ENCODE measurements at places on chromosomes 3 and 15.

DNA sequence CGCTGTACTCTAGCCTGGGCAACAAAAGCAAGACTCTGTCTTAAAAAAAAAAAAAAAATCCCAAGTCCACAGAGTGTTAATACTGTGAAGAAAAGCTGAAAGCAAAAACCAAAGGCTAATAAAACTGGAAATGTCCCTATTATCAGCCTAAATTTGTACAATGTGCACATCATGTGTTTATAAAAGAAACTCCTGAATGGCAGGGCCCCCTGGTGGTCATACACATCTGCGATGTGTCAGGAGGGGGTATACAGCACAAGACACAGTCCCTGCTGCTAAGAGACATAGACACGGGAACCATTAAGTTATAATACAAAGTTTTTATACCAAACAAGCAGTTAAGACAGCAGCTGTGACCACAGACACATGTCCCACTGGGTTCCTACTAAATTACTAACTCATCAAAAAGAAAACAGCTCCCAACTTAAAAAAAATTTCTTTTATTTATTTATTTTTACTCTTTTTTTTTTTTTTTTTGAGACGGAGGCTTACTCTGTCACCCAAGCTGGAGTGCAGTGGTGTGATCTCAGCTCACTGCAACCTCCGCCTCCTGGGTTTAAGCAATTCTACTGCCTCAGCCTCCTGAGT, 31.0 kb downstream of the IDH2 start:
- DNase-seq = peak; percentile 58

DNA sequence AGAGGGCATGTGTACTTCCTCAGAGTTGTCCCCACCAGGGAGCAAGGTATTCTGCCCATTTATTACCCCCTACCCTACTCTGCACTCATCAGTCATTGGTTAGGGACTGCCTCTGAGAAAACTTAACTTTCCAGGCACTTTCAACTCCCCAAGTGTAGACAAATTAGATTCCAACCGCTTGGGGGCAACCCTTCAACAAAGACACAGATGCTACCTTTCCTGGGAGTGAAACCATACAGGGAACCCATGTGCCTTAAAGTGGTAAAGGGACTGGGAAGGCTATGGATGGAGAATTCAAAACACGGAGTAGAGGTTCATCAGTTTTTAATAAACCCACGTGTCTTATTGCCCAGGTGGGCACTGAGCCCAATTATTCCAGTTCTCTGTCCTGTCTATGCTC, 19.4 kb upstream of the UBE2E2 start:
- no peak for DNase-seq

DNA sequence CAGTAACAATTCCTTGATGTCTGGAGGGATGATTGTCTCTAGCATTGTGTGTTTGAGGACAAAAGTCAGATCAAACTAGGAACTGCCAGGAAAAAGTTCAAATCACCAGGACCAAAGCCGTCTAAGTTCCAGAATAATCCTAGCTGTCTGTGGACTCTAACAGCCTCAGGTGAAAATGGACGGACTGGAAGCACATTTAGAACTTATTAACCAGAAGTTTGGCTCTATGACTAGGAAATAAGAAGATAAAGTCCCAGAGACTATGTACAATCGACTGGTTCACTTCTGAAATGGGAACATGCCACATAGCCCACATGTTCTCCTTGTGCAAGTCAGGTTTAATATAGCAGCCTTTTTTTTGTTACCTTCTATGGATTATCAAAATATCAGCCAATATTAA, 50.6 kb upstream of the SGO1 start:
- DNase-seq = no peak

GRCh38 chr3:11465744-11466616, 177.7 kb downstream of the VGLL4 start:
- no peak for DNase-seq

- DNase-seq = no peak
Observed at GRCh38 chr3:104564045-104564643, 802.6 kb upstream of the ALCAM start.

GRCh38 chr15:32030795-32031194, 480 bp downstream of the CHRNA7 start:
- no peak for DNase-seq

GRCh38 chr15:41923401-41923997, 29.6 kb upstream of the SPTBN5 start:
- DNase-seq = no peak

DNA sequence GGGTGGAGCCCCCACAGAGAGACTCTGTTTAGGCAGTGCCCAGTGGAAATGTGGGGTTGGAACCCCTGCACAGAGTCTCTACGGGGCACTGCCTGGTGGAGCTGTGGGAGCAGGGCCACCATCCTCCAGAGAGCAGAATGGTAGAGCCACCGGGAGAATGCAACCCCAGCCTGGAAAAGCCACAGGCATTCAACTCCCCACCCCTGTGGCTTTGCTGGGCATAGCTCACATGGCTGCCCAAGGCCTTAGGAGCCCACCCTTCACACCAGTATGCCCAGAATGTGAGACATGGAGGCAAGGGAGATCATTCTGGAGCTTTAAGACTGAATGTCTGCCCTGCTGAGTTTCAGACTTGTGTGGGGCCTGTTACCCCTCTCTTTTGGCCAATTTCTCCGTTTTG, 19.0 kb upstream of the CHCHD6 start:
- no peak for DNase-seq

DNA sequence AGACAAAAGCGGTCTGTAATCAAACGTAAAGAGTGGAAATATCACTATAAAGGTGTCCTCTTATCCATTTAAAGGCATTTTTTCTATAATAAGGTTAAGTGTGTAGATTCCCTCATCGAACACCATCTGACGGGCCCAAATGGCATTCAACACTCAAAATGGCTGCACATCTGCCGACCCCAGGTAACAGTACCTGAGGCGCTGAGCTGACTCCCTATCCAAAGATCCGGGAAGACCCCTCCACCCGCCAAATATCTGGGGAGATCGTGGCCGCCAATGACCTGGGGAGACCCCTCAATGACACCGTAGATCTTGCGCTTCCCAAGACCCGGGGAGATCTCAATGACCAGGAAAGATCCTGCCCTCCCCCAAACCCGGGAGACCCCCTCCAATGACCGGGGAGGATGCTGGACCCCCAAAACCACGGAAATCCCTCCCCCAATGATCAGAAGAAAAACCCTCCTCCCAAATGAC, 476 bp downstream of the IP6K2 start:
- no peak for DNase-seq

DNA sequence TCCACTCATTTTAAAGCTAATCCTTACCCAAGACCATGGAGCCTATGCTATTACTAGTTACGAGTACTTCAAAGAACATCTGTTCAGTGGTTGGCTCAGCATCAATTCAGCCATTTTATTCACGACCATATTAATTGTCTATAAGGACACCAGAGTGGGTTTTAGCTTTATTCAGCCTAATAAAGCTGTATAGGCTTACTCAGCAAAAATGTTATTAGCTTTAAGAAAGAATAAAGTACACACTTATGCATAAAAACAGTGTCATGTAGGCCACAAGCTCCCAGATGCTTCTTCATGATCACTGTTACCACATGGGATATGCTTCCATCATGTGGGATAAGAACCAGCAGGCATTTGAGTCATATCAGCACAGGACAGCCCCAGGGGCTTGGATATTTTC, 87.4 kb upstream of the GPR149 start:
- DNase-seq = no peak

DNA sequence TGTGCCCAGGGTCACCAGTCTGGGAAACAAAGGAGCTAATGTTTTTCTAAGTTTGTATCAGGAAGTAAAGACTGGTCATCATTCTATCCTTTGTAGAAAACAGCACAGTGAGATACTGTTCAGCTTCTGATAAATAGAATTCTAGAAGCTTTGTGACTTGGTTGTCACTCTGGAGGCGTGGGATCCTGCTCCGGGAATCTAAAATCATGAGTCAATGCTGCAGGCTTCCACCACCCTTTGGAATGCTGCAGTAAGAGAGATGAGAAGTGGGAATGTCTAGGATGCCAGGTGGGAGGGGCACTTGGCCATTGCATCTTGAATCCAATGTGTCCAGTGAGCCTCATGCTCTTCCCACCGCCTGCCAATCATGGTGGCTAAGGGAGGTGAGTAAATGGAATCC, 40.9 kb downstream of the SAMMSON start:
- no peak for DNase-seq

DNA sequence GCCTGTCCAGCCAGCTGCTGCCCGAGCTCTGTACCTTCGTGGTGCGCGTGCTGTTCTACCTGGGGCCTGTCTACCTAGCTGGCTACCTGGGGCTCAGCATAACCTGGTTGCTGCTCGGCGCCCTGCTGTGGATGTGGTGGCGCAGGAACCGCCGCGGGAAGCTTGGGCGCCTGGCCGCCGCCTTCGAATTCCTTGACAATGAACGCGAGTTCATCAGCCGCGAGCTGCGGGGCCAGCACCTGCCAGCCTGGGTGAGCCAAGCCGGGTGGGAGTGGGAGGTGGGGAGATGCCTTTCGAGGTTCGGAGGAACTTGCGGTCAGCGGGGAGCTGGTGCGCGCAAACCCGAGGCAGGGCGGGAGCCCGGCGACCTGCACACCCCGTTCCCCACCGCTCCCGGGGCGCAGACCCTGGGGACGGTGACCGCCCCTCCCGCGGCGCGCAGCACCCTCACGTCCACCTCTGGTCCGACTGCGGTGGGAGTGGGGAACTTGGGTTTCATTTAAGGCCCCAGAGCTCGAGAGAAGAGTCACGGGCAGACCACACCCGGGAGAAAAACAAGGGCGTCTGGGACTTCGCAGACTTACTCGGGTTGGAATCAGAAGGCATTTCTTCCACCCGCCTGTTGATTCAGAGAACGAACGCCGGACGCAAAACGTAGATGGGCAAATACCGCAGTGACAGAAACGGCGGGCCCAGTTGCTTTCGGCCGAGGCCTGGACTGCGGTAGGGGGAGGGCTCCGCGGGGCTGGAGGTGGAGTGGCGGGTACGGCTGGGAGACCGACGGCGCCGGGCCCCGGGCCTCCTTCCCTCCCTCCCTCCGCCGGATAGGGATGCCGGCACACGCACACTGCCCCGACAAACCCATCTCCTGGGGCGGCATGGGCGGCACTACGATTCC, 708 bp downstream of the ESYT3 start:
- DNase-seq = peak; percentile 38

- DNase-seq = no peak
Observed at GRCh38 chr3:144364737-144365136, 393.1 kb downstream of the DIPK2A start.

DNA sequence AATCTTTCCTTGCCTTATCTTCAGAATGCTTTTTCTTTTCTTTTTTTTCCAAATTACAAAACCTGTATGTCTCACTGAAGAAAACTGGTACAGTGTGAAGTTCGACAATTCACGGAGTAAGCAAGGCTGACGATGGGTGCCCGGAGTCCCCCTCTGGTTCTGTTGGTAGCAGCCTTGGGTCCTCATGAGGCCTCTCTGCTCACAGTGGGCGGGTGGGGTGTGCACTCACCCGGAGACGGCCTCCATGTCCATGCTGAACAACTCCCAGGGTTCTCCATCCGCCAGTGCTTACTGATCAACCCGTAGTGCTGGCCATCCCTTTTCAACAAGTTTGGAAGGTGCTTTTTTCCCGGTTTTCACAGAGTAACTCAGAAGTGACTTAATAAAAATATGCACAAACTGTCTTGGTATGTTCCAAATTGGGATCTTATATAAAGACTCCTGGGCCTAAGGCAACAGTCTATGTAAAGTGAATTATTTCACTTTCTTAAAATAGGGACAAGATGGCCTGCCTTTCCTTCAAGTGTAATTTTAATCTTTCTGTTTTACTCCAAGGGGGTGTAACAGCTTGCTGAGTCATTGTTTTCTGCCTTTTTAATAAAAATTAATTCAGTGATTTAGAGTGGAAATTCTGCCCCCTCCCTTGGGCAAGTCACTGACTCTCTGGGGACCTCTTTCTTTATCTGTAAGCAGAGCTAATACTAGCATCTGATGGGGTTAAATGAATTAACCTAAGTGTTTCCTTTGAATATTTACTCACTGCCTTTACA, 23.7 kb downstream of the LRRK1 start:
- no peak for DNase-seq

GRCh38 chr15:65981837-65982626, 112.7 kb downstream of the RAB11A start:
- peak; percentile 74 for DNase-seq

- no peak for DNase-seq
Observed at GRCh38 chr15:77416954-77417353, 3.0 kb downstream of the PEAK1 start.

DNA sequence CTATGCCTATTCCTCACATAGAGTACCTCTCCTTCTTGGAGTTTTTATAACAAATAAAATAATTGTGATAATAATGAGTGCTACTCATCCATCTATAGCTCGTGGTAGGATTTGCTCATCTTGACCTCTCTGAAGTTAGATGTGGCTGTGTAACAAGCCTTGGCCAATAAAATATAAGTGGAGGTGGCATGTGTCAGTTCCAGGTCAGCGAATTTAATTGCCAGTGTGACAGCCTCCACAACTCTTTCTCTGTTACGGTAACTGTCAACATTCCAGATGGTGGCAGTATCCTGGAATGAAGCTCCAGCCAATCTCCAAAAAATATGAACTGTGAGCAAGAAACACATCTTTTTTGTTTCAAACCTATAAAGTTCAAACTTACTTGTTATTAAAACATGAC, 13.8 kb downstream of the CLRN1 start:
- DNase-seq = no peak

- no peak for DNase-seq
Observed at GRCh38 chr3:29241855-29242254, 39.0 kb upstream of the RBMS3 start.

DNA sequence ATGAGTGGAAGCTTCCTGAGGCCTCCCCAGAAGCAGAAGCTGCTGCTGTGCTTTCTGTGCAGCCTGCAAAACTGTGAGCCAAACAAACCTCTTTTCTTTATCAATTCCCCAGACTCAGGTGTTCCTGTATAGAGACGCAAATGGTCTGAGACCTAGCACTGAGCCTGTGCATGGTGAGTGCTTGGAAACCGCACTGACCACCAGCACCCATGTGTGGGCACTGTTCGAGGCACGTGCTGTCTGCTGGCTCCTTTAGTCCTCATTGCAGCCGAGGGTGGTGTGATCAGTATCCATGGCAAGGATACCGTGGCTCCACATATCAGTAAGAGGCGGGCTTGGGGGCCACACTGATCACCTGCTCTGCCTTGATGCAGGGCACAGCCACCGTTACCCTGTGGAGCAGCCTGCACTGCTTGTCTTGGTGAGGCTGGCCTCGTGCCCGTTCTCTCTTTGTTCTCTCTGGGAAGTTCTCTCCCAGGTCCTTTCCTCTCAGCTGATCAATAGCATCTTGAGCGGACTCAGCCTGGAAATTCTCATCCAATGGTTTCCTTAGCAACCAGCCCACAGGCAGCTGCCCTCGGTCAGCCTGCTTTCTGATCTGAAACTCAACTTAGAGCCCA, 101.0 kb downstream of the PLXNA1 start:
- DNase-seq = no peak
